Tibial artery (tissue), 4 donors: ENCODE measurements at places on chromosomes 3 and 15.
A peak's percentile ranks its signal among the peaks of the same experiment; 100 is the strongest.

- DNase-seq = no peak
Observed at GRCh38 chr15:59953392-59953883, 50.7 kb upstream of the FOXB1 start.

DNA sequence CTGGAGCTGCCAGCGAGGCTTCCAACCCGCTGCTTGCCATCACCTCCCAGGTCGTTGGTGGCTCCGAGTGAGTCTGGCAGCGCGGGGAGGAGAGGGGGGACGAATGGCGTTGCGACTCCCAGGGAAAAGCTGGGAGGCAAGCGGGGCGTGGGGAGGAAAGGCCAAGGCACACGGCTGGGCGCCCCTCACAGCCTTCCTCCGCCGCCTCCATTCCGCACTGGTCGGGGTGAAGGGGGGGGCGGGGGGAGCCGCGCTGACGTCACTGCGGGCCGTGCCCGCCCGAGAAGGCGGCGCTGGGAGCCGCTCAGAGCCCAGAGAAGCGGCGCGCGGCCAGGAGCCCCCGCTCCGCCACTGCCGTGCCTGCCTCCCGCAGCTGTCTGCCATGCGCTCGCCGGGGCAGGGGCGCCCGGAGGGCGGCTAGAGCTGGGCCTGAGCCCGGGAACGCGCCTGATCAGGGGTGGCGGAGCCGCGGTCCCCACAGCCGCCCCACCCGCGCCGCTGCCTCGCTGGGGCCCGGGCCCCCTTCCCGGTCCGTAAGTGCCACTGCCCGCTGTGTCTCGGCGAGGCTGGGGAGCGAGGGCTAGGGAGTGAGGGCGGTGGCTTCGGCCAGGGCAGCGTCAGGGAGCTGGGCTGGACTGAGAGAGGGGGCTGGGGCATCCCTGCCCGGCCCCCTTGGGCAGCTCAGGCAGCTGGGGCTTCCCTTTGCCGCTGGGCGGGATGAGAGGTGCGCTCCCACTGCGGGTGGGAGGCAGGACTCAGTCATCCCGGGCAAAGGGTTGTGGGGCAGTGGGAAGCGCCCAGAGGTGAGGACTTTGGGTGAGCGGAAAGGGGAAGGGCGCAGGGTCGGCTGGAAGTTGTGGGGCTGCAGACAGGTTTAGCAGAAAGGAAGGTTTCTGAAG is 27.8 kb upstream of the POLG start:
- no peak for DNase-seq

- DNase-seq = no peak
Observed at GRCh38 chr3:94671078-94671477, 608.2 kb downstream of the NSUN3 start.

DNA sequence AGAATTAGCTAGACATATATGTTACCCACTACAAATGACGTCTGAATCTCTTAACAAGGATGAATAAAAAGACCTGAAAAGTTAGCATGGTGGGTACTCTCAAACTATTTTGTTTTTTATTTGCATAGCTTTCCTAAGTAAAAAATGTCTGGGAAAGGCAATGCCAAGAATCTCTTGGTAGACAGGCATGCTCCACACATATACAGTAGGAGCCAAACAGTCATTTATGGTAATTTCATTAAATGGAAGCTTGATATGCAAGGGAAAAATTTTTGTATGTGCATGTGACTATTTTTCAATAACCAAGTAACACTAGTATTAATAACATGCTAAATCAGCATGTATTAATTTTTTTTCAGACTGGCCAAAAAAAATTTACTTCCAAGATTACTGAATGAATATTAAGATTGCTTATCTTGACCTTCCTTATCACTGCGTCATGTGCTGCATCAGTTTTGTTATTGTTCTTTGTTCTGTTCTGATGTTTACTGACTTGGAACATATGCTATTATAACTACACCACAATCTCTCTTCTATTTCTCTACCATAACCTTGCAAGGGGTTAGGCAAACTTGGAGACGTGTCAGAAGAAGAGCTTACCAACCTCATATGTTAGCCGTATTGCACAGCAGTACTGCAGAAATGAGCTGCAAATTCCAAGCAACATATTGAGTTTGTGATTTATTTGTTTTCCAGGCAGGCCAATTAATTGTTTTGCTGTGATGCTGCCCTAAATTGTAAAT is 255.3 kb downstream of the RBMS3 start:
- DNase-seq = no peak

DNA sequence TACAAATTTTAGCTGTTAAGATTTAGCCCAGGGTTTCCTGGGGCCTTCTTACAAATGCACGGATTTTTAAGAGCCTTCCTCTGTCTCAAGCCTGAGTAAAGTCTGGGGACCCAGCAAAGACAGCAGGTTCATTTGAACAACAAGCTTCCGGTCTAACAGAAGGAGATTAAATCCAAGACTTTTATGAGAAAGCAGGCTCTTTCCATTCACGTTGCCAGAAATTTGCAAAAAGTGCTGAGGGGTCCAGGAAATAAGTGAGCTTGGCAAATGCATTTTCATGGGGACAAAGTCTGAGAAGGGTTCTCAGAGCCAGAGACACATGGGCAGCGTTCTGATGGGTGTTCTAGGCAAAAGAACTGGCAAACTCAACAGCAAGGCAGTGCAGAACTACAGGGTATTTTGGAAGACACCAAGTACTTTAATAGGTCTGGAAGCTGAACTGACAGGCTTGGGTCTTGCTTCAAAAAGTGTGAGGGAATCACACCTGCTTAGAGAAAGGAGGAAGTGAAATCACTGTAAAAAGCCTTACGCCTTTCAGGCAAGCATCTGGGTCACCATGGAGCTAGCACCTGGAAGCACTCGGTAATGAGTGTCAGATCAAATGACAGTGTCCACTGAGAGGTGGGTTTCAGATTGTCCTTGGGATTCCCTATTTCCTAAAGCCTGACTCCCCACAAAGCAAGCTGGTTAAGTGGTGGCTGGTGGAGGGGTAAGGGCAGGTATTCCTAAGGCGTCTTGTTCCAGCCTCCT is 115.8 kb upstream of the ARHGEF3 start:
- no peak for DNase-seq

DNA sequence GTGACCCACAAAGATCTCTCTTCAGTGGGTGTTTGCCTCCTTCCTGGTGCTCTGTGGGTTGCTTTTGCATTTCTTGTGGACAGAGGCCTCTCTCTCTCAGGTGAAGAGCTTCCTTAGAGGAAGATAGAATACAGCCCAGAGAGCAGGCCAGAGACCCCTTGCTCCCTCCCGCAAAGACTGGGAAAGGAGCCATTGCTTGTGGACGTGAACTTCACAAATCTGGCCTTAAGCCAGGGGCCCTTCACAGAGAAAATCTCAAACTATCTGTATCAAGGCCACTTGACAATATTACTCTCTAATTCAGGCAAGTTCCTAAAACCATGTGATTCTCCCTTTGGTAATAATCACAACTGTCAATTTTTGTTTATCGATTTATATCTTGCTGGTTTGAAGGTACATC is 30.4 kb upstream of the CLK3 start:
- no peak for DNase-seq

- DNase-seq = no peak
Observed at GRCh38 chr15:71601038-71601834, 209.1 kb upstream of the NR2E3 start.

DNA sequence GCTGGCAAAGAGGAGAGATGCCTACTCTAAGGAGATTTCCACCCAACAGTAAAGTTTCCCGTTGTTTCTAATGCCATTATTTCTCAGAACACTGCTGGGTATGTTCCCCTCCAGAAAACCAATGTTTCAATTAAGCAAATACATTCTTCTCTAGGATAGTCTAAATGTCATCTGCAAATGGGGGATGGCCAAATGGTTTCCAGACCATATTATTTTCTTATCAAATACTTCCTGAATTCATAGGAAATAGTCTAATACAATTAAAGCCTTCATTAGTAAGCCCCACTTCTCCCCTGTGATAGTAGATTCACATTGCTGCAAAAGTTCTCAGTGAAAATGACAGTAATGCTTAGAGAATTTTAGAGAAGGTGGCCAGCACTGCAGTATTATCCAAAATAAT is 716.6 kb downstream of the GRM7 start:
- no peak for DNase-seq

DNA sequence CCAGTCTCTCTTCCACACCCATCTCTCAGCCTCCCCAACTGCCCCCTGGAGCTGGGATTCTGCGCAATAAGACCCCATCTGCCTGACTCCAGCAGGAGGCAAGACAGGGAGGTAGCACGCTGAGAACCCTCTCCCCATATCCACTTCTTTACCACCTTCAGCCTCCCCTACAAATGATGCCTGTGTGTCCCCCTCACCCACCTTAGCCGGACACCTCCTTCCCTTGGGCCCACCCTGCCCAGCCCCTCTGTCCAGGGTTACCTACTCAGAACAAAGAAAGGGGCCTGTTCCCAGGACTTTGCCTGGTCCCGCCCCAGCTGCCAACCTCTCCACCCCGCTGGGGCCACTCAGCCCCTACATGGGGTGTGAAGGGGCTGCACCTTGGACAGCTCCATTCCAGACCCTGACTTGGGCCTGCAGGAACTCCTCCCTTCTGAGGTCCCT is 40.8 kb upstream of the ATP2B2 start:
- DNase-seq = no peak

DNA sequence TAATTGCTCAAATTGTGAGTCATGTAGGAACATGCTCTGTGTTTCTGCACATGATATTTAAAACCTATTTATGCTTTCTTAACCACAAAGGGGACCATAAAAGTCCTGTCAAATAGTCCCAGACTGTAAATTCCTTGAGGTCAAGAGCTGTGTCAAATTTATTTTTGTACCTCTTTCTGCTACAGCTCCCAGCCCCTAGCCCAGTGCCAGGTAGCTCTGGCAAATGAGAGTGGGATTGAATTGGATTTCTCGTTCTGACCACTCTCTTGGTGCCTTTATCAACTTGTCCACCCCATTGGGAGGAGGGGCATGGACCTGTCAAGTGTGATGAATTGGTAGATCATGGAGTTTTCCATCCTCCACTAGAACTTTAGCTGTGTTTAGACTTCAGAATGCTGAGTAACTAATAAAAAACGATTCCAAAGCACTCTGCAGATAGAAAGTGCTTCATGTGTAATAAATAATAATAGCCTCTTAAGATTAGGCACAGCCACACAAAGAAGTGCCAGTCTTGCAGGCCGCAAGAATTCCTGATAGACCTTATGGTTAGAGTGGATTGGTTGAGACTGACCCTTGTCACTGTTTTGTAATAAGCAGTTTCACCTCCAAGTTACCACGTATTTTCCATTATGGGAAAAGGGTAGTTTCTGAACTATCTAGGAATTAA is 120.4 kb downstream of the LPP start:
- DNase-seq = no peak

- DNase-seq = no peak
Observed at GRCh38 chr15:67201136-67201535, 53.3 kb downstream of the AAGAB start.

- no peak for DNase-seq
Observed at GRCh38 chr3:59704292-59704691, 654.5 kb upstream of the CFAP20DC start.

DNA sequence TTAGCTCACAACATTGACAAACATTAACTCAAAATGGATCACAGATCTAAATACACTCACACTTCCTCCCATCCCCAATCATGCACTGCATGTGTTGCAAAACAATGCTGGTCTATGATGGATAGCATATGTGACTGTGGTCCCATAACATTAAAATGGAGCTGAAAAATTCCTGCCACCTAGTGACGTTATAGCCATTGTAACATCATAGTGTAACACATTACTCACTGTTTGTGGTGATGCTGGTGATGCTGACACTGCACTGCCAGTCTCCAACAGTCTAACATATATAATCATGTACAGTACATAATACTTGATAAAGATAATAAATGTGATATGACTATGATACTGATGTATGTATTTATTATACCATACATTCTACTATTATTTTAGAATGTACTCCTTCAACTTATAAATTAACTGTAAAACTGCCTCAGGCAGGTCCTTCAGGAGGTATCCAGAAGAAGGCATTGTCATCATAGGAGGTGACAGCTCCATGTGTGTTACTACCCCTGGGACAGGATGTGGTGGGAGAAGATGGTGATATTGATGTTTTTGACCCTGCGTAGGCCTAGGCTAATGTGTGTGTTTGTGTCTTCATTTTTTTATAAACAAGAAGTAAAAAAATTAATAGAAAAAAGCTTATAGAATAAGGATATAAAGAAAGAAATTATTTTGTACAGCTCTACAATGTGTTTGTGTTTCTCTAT is 41.3 kb downstream of the TXNRD3 start:
- DNase-seq = no peak

- DNase-seq = no peak
Observed at GRCh38 chr3:44136421-44136820, 105.3 kb upstream of the TOPAZ1 start.

- no peak for DNase-seq
Observed at GRCh38 chr3:12177126-12177525, 18.4 kb upstream of the TIMP4 start.

DNA sequence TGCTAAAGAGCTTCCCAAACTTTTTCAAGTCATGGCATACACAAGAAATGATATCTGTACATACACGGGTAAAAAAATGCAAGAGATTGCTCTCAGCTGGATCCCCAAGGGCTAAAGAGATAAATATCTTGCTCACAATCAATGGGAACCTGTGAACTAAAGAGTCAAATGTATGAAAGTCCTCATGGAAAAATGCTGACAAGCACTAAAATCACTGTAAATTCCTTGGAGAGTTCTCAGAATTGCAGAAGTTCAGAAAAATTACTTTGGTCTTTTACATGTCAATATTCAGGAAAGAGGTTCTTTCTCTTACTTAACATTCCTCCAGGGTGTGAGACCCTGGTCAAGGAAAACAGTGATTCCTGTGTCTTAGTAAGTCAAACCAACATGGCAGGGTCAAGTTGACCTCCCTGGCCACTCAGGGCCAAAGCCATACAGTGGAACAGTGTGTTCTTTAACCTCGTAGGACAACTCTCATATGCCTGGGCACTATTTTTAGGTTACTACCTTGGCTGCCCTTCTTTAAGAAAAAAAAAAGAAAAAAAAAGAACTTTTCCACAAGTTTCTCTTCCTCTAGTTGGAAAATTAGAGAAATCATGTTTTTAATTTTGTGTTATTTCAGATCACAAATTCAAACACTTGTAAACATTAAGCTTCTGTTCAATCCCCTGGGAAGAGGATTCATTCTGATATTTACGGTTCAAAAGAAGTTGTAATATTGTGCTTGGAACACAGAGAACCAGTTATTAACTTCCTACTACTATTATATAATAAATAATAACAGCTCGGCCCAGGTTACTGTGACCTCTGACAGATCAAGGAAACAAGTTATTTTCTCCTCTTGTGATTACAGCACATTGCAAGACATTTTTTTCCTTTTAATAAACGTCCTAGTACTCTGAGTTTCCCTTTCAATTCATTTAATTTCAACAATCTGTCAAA is 12.5 kb downstream of the SSR3 start:
- DNase-seq = peak; percentile 47

- no peak for DNase-seq
Observed at GRCh38 chr3:197420115-197420514, 121.7 kb upstream of the DLG1 start.

DNA sequence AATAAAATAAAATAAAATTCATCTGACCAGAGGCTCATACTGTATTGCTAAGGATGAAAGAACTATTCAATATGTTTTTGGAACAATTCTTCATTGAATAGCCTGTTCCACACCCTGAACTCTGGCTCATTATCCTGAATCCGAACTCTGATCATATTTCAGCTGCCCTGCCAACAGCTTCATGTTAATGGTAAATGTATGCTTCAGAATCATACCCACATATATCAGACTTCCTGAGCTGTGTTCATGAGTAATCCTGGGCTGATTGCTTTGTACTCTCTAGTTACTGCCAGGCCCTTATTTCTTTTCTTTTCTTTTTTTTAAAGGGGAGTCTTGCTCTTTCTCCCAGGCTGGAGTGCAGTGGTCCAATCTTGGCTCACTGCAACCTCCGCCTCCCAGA is 11.8 kb downstream of the INO80 start:
- no peak for DNase-seq
